Peyer's patch (tissue), 4 donors: ENCODE measurements at places on chromosomes 2 and 18. TPM values are rescaled to one million over a fixed set of nuclear protein-coding genes. Genes with fewer than 3 reads are reported as not detected.

TCF23 gene
- not detected for total RNA-seq

DNA sequence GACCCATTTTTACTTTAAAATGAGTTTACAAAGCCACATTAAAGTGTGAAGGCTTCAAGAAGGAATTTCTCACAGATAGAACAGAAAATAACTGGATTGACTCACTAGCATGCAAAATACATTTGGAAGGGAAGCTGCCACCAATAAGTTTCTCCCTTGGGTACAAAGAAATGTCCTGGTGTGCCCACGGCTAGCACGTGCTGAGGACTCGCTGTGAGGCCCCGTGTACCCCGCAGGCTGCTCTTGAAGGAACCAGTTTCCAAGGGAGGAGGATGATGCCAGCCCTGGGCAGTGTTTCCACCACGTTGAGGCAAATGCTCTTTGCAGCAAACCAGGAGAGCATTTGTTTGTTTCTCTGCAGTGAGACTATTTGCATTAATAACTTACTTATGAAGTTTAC, 207.3 kb downstream of the SH3RF3 start:
- no peak for DNase-seq

DNA sequence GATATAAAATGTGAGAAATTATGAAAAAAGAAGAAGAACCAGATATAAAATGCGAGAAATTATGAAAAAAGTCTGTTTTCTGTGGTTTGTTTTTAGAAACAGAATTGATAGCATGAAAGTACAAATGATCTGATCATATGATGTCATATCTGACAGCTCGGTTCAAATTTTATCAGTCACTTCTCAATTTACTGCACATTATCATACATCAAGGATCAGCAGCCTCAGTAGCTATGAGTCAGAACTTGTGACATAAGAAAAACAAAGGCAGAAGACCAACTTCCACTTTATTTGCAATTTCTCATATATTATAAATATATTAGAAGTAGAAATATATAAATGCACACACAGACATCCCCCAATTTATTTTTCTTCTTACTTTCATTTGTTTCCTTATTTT, 634.0 kb downstream of the LRP1B start:
- DNase-seq = no peak

DNA sequence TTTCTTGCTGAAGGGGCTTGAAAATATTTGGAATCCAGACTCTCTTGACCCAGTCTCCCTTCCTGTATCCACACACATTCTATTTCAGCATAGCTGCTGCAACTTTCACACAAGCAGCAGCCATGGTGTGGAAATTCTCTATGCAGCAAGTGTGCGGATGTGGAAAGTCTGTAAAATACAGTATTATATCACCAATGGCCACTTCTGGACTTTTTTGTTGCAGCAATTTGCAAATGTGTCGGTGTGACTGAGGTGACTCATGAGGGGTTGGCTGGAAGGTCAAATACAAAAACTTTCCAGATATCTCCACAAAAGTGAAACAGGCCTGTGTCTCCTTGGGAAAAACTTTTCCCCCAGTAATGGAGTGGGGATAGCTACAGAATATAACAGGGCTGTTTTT, 299.3 kb upstream of the GYPC start:
- no peak for DNase-seq

DNA sequence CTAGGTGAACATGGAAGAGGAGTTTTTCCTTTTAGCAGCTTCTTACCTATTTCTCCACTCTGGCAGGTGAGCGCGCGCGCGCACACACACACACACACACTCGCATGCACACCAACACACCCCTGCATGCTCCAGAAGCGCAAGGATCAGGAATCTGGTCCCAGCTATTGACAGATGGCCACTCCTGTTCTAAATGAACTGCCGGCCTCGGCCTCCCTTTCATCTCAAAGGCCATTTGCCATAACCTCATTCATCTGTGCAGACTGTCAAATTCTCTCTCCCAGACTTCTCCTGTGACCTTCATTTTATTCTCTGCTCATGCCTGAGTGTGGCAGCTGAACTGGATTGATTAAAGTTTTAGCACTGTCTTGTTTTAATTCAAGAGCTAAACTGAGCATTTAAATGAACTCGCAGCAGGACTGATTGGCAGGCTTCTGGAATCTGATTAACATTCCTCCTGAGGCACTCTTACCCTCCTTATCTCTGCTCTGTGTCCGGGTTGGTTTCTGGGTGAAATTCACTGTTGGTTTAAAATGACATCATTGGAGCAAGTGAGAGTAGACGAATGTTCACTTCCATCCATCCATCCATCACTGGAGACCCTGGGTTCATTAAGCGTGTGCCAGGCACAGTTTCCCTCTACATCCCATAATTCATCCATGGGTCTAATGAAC, 58.8 kb downstream of the FECH start:
- DNase-seq = no peak

PROKR1 gene
- not detected for total RNA-seq

ITGB6 gene
- 13.3 TPM for total RNA-seq

- no peak for DNase-seq
These were observed 139.8 kb downstream of the PIK3C3 start for GRCh38 chr18:42094875-42095274.

CDH7 gene
- not detected for total RNA-seq
